ENCODE measurements at places on chromosomes 4 and X. TPM values are rescaled to one million over a fixed set of nuclear protein-coding genes. Genes with fewer than 3 reads are reported as not detected.

DNA sequence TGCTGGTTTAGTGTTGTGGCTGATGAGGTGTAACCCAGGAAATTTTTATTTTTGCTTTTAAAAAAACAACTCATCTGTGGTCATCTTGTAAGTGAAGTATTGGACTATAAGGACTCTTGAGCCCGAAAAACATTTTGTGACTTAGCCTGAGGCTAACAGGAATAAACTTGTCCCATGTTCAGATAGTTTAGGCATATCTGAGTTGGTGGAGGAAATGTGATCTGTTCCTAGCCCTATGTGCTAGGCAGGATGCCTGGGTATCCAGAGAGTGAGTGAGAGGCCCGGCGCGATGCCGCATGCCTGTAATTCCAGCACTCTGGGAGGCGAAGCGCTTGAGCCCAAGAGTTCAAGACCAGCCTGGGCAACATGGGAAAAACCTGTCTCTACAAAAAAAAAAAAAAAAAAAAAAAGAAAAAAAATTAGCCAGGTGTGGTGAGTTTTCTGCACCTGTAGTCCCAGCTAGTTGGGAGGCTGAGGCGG lies 3.7 kb downstream of the SMS start:
- no peak for DNase-seq

GRCh38 chr4:185096032-185096653 lies 46.9 kb upstream of the SLC25A4 start:
- peak; percentile 64 for DNase-seq

- DNase-seq = no peak
Observed at GRCh38 chr4:74327762-74328161, 19.5 kb downstream of the EPGN start.

- DNase-seq = peak; percentile 86
Observed at GRCh38 chrX:118530219-118530911, 34.8 kb downstream of the DOCK11 start.

- DNase-seq = no peak
Observed at GRCh38 chrX:102714994-102715393, 2.7 kb downstream of the GPRASP2 start.

Gene PUDP
- 17.4 TPM for total RNA-seq
